ENCODE measurements at places on chromosomes 3 and 15.

- DNase-seq = no peak
Measured at GRCh38 chr15:77831986-77832385, 199.3 kb upstream of the LINGO1 start.

DNA sequence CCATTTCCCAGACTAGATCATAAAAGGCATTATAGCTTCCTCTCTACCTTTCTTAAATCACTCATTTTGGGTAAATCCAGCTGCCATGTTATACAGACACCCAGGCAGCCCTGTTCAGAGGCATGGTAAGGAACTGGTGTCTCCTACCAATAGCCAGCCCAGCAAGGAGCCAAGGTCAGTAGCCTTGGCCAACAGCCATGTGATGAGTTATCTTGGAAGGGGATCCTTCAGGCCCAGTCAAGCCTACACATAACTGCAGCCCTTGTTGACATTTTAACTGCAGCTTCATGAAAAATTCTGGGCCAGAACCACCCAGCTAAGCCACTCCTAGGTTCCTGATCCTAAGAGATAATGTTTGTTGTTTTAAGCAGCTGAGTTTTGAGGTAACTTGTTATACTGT is 29.0 kb upstream of the ZMAT3 start:
- DNase-seq = no peak

DNA sequence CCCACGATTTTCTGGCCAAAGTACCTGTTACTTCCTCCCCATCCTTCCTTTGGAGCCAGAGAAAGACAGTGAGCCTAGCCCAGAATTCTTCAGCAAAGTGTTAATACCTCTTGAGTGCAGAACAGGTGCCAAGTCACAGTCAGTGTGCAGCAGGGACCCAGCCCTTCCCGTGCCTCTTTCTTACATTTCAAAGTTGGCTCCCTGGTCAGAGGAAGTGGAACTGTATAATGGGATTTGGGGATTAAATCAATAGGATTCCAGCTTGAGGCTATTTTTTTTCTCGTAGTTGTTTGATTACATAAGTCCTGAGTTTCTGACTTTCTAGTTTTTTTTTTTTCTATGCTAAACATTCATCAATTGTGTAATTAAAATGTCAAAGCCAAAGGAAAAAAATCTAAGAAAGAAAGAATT is 52.6 kb upstream of the ABHD10 start:
- no peak for DNase-seq

GRCh38 chr3:133441867-133442270 is 42.0 kb downstream of the BFSP2 start:
- DNase-seq = peak; percentile 57

DNA sequence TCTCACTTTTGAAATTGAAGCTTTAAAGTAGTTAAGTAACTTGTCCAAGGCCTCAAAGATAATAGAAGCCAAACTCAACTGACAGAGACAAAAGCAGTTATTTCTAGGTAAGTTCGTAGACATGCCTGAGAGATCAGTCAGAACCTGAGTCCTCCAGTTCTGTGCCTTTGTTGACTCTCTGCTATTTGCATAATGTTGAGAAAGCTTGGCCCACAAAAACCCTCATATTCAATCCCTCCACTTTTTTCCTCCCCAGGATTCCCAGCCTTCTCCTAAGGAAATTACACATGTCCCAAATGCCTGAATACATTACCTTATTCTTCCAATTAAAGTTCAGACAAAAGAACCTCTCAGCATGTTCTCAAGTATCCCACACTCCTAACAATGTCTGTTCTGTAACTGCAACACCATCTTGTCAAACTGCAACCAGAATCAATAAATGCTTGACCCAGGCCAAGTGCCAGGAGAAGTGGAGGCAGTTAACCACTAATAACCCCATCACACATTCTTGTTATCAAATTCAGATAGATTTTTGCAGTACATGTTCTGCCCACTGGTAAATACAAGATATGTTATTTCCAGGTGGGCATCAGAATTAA is 217.8 kb downstream of the LRRC3B start:
- no peak for DNase-seq

GRCh38 chr15:36278219-36278618 is 301.2 kb upstream of the CDIN1 start:
- no peak for DNase-seq

DNA sequence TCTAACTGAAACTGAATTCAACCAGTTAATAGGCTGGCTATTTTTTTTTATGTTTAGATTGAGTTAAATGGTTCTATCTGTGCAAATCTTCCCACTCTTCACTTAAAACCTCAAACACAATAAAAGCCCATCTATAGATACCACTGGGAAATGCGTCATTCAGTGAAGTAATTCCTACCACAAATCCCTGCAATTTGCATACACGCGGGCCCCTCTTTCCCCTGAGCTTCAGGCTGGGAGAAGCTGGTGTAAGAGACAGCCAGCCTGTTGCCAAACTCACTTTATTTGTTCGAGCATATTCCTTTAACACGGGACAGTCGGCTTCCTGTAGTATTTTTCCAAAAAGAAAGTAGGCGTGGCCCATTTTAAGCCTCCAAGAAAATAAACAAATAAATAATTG is 26.0 kb upstream of the MCTP2 start:
- DNase-seq = peak; percentile 85

DNA sequence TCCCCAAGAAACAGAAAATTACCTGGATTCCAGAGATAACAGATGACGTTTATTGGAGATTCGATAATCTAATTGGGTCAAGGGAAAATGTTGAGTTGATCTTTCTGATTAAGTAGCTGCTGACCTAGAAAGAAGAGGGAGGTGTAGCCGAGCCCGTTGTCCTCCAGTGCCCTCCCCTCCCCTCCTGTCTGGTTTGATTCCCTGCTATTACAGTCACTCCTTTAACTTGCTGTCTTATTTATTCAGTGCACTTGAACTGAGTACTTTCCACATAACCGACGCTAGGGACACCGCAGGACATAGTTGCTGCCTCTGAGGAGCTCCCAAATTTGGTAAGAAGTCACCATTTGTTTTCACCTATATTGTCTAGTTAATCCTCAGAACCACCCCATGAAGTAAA is 103.7 kb downstream of the AQP9 start:
- no peak for DNase-seq

DNA sequence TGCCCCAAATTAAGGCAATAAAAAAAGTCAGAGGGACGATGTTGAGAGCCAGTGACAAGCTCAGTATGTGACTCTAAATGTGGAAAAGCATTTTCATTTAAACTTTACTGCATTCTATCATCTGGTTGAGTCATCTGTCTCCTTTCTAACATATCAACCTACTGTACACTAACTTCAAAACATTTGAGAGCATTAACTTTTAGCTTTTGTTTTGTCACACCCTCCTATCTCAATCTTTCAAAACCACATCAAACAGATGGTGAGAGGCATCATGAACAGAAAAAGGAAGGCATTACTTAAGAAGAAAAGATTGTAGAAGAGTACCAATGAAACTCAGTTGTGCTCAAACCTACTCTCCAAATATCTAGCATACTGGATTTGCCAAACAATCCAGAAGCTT is 4.8 kb downstream of the LRRC58 start:
- no peak for DNase-seq

- no peak for DNase-seq
Measured at GRCh38 chr3:87267953-87268645, 8.3 kb downstream of the POU1F1 start.

DNA sequence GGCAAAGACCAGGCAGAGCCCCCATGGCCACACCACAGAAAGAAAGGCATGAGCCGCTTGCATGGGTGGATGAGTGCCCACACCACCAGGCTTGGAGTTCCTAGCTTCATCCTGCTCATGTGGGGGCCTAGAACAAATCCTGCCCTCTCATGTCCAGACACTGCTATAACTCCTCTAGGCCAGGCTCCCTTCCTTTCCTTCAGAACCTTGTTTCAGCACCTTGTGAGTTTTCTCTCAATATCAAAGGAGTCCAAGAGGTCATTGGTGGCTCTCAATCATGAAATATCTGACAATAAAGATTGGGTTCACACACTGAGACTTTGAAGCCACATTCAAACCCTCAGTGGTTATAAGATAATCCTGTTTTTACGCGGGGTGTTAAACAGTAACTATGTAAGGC is 12.7 kb downstream of the SLC6A20 start:
- no peak for DNase-seq

GRCh38 chr3:58591517-58592510 is 14.6 kb upstream of the FAM107A start:
- peak; percentile 12 for DNase-seq

GRCh38 chr3:9883706-9884554 is 3.9 kb upstream of the CIDEC start:
- no peak for DNase-seq

DNA sequence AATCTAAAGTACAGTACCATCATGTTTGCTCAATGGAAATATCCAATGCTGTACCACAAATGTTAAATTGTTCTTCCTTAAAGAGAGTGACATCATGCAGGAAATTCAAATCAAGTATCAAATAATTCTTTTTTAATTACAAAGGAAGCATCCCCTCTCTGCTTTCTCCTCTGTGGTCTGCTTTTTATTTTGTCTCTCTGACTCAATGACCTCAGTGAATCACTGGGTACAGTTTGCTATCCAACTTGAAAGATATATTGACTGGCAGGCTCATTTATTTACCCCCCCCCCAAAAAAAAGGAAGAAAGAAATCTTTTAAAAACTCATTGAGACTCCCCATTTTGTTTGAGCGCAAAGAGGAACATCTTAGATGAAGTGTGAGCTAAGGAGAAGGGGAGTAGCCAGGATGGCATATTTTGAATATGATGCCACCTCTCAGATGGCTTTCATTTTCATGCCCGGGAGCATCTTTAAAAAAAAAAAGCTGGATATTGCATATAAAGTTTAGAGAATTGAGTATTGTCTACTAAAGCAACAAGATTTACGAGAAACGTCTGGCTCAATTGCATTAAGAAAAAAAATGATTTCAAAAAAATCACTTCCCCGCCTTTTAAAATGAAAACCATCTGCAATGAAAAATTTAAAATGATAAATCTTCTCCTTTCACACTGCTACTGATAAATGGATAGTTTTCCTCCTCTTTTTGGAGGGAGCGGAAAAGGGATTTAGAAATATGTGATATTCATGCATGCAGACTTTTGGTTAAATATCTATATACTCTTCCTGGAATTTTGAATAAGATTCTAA is 307.1 kb upstream of the DPH6 start:
- DNase-seq = no peak

DNA sequence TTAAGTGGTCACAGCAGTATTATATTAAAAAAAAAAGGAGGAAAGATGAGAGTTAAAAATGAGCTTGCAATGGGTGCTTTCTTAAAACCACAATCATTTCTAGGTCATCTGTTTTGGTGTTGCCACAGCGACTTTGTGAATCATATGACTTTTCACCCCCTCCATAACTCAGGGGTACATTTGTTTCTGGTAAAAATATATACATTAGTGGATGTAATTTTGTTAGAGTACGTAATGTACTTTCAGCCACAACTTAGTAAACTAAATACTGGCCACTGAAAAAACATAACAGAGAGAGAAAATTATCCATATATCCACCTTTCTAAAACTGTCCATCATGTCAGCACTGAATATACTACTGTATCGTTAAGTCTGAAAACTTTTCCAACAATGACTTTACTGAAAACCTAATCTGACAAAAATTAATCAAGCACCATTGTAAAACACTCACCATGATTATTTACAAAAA is 3.4 kb downstream of the ANKRD28 start:
- peak; percentile 63 for DNase-seq

GRCh38 chr3:111311709-111312235 is 230.2 kb upstream of the CD96 start:
- DNase-seq = no peak

GRCh38 chr3:99825004-99825640 is 7.5 kb downstream of the CMSS1 start:
- DNase-seq = no peak

GRCh38 chr15:72486144-72486543 is 12.0 kb downstream of the ARIH1 start:
- DNase-seq = no peak

- no peak for DNase-seq
Measured at GRCh38 chr3:151733613-151734012, at the start of gene AADACL2. Gene AADACL2 (plus strand): TSS chr3:151733927. CDS start chr3:151734036, 109 bp downstream.

DNA sequence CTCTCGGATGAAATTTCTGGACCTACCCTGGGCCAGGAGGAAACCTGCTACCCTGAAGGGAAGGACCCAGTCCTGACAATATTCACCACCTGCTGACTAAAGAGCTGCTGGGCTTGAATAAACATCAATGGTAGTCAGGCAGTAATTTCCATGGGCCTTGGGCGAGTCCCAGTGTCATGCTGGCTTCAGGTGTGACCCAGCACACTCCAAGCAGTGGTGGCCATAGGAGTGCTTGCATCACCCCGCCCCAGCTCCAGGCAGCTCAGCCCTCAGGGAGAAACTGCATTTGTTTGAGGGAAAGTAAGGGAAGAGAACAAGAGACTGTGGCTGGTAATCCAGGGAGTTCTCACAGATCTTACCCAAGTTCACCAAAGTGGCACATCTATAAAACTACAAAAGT is 261.8 kb upstream of the DCBLD2 start:
- DNase-seq = no peak

DNA sequence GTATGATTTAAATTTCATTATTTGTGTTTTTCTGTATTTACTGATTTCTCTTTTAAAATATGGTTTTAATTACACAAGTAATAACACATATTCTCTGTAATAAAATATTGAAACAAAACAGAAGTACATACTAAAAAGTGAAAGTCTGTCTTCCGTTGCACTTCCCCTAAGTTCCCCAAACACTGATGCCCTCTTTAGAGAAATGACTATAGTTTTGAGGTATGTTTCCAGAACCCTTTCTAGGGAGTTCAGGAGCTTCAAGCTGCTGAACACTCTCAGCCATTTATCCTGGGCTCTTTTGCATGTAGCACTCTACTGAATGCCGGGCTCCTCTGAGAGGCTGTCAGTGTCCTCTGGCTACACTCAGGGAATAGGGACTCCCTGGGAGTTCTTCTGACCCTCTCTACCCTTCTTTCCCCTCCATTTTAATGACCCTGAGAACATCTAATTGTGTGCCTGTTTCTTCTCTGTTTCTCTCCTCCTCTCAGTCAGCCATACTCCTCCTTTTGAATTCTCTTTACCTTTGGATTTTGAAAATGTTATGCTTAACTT is 60.4 kb upstream of the KCNAB1 start:
- peak; percentile 47 for DNase-seq

DNA sequence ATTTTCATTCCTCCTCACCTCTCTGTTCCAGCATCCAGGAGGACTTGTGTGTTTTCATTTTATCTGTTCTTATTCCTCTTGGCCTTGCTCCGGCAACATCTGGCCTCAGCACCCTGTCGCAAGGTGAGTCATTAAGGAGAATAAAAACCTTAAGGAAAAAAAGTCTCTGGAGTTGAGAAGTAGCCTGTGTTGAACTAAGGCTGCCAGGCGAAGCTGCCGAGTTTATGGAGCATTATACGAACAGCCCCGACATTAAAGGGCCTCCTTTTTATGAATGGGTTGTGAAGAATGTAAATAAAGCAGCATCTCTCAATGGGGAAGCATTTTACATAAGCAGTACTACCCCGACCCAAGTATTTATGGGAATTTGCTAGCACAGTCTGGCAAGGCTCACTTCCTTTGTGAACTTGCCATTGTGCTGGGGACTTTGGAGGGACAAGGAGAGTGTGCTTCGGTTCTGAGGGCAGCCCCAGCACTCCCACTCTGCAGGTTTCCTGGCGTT is 4.7 kb downstream of the BAHD1 start:
- DNase-seq = no peak

DNA sequence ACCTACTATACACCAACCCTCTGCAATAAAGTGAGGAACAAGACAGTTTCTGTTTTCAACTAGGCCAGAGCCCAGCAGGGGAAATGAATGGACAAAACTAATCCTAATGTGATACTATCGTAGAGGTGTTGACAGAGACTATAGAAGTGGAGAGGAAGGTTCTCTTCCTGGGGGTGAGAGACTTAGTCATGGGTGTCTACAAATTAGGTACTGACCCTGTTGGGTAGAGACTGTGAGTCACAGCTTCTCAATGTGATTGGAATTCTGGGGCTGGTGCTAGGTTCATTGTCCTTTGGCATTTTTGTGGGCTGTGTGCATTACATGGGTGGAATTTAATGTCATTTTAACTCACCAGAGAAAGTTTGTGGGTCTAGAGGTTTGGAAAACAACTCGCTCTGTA is 79.3 kb downstream of the ADAMTSL3 start:
- DNase-seq = no peak
